ENCODE measurements at places on chromosomes 13 and 19. TPM values are rescaled to one million over a fixed set of nuclear protein-coding genes. Genes with fewer than 3 reads are reported as not detected.

- no peak overlapping the region for H3K27ac ChIP-seq
- H3K36me3 ChIP-seq, result no peaks in the 10 kb centered on the region
- no peak overlapping the region for H3K4me3 ChIP-seq
- DNase-seq, result peak; percentile 9
- no peaks in the 10 kb centered on the region for H3K27me3 ChIP-seq
Measured at GRCh38 chr13:29688193-29688592, 92.7 kb upstream of the SLC7A1 start.

GRCh38 chr19:9786342-9786741 lies 17.8 kb upstream of the ZNF846 start:
- H3K36me3 ChIP-seq, result no peaks in the 10 kb centered on the region
- H3K4me3 ChIP-seq, result peak overlapping the region; percentile 87
- DNase-seq, result no peak
- peak overlapping the region; percentile 86 for H3K27ac ChIP-seq

DNA sequence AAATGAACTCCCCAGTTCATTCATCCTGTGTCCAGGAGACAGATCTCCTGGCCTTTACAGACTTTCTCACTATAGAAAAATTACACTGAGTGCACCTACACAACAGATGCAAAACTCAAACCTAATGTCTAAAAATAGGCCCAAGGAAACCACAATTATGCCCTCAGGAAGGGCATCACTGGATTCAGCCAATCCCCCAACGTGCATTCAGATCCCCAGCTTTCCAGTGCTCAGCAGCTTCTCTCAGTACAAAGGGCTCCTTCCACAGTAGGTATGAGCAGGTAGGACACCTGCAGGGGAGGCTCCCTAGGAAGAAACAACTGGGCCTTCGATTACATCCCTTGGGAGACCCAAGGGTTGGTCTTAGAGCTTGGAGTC lies 2.1 kb downstream of the ZNF709 start:
- no peak for DNase-seq
- peaks cover 21% of the 10 kb centered on the region for H3K36me3 ChIP-seq
- H3K4me1 ChIP-seq, result peaks cover 23% of the 10 kb centered on the region
- no peaks in the 10 kb centered on the region for H3K27me3 ChIP-seq

GRCh38 chr19:49641688-49642491 lies at the start of gene SCAF1:
Gene SCAF1, plus strand, starts transcription at chr19:49642209. Its CDS starts 2,818 bp downstream, at chr19:49645027.
- H3K4me3 ChIP-seq, result peak within 1 kb of the TSS; percentile 99
- peaks cover 18% of the 10 kb centered on the region for H3K27me3 ChIP-seq
- DNase-seq, result peak; percentile 99
- H3K4me1 ChIP-seq, result peaks cover 61% of the 10 kb centered on the region
- peak within 1 kb of the TSS; percentile 100 for H3K27ac ChIP-seq
- peaks cover 24% of the 10 kb centered on the region for H3K36me3 ChIP-seq

The TLE6 gene
- 2.9 TPM for total RNA-seq

The SHD gene
- not detected for total RNA-seq

The KLF1 gene
- total RNA-seq, result not detected

DNA sequence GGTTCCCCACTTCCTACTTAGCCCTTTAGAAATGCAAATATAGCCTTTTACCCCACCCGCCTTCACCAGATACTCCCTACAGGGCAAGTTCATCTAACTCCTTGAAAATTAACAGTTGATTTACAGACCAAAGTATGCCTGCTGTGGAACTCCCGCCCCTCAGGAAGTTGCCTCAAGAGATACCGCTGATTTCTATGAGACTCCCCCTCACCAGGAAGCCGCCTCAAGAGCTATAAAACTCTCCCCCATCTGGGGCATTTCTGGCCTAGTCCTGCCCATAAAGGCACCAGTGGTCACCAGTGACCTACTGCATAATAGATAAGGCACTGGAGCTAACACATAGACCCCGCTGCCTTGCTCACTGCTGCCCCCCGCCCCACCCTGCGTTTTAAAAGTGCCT lies 201.7 kb upstream of the UBL3 start:
- no peaks in the 10 kb centered on the region for H3K36me3 ChIP-seq
- no peak overlapping the region for H3K4me3 ChIP-seq
- H3K27ac ChIP-seq, result no peak overlapping the region

- peaks cover 3% of the 10 kb centered on the region for H3K27me3 ChIP-seq
- DNase-seq, result no peak
- peaks cover 13% of the 10 kb centered on the region for H3K36me3 ChIP-seq
- H3K4me3 ChIP-seq, result no peak overlapping the region
Measured at GRCh38 chr19:51821921-51822320, 27.0 kb downstream of the FPR3 start.

DNA sequence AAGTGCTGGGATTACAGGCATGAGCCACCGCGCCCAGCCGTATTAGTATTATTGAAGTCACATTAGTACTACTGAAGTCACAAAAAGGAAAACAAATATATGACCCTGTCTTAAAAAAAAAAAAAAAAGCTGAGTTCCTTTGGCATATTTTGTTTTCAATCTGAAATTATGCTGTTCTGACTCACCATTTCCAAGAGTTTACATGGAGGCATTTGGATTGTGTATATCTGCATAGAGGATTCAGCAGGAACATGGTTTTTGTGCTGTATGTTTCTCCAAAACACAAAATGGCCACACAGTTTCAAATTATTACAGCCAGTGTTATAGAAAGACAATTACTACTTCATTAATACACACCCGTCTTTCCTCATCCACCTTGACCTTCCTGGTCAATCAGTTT lies 103.5 kb upstream of the TSC22D1 start:
- no peak overlapping the region for H3K27ac ChIP-seq
- H3K36me3 ChIP-seq, result 0 out of 2 replicates have a peak, but pooled peaks cover 5% of the 10 kb centered on the region
- no peaks in the 10 kb centered on the region for H3K27me3 ChIP-seq
- H3K4me1 ChIP-seq, result peaks cover 8% of the 10 kb centered on the region
- H3K4me3 ChIP-seq, result no peak overlapping the region
- no peak for DNase-seq

DNA sequence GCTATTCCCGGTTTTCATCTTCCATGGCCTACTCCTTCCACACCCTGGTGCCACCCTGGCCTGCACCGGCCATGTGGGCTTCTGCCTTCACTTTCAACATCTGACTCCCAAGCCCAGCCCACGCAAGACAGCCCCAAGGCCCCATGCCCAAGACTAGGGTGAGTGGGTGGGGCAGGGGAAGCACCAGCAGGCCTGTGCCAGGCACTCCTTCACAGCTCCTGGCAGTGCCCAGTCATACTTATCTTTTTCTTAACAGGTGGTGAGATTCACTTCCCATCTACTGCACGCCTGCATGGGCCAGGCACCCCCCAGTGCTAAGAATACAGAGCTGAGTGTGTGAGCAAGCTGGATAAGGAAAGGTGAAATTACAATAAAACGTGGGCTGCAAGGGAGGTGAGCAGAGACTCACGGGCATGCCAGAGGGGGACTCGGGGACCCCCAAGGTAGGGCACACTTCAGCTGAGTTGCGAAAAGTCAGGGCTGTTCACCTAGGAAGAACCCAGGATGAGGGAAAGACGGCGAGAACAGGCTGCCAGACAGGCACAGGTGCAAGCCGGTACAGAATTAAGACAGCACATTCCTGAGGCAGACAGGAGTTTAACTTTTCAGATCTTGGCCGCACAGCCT lies 55.7 kb downstream of the COL4A1 start:
- H3K27ac ChIP-seq, result peak overlapping the region; percentile 90
- H3K36me3 ChIP-seq, result peaks cover 10% of the 10 kb centered on the region
- DNase-seq, result no peak
- no peak overlapping the region for H3K4me3 ChIP-seq

- no peaks in the 10 kb centered on the region for H3K36me3 ChIP-seq
- no peak for DNase-seq
- H3K4me1 ChIP-seq, result peaks cover 46% of the 10 kb centered on the region
- H3K4me3 ChIP-seq, result peak overlapping the region; percentile 27
- H3K27me3 ChIP-seq, result no peaks in the 10 kb centered on the region
Measured at GRCh38 chr13:90683711-90684131, 663.8 kb upstream of the MIR17HG start.

The IER2 gene
- 68.1 TPM for total RNA-seq

- no peaks in the 10 kb centered on the region for H3K36me3 ChIP-seq
- peaks cover 25% of the 10 kb centered on the region for H3K4me1 ChIP-seq
- no peaks in the 10 kb centered on the region for H3K27me3 ChIP-seq
- H3K4me3 ChIP-seq, result peak overlapping the region; percentile 76
- H3K27ac ChIP-seq, result peak overlapping the region; percentile 28
Measured at GRCh38 chr19:19106056-19106551, 32.2 kb downstream of the TMEM161A start.

- H3K4me1 ChIP-seq, result peaks cover 84% of the 10 kb centered on the region
- DNase-seq, result no peak
- H3K27me3 ChIP-seq, result peaks cover 4% of the 10 kb centered on the region
- peaks cover 47% of the 10 kb centered on the region for H3K36me3 ChIP-seq
- peak overlapping the region; percentile 72 for H3K4me3 ChIP-seq
Measured at GRCh38 chr13:97272526-97272925, 50.4 kb downstream of the MBNL2 start.

The CEBPG gene
- 10.4 TPM for total RNA-seq

The PRSS57 gene
- not detected for total RNA-seq

The LIM2 gene
- not detected for total RNA-seq

DNA sequence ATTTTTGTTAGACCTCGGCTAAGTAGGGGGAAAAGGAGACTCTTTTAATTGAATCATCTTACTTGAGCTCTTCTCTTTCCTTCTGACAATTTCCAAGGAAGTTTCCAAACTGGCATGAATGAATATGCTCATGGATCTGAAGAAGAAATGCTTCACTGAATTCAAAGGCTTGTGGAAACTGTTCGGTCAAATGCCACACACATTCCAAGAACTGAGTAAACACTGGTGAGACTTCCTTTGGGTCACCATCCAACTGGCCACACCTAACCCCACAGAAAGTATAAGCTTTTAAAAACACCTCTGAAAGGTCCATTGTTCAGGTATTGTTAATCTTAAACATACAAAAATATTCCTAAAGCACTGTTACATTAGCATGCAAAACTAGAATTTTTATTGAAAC lies 33.6 kb downstream of the MTMR6 start:
- H3K27me3 ChIP-seq, result peaks cover 4% of the 10 kb centered on the region
- DNase-seq, result no peak
- H3K4me3 ChIP-seq, result no peak overlapping the region

The PLEKHG2 gene
- total RNA-seq, result 42.7 TPM

The PINLYP gene
- 0.32 TPM for total RNA-seq

The ZNF667 gene
- total RNA-seq, result 1.8 TPM

- H3K4me1 ChIP-seq, result peaks cover 16% of the 10 kb centered on the region
- no peak overlapping the region for H3K27ac ChIP-seq
- DNase-seq, result no peak
- no peak overlapping the region for H3K4me3 ChIP-seq
Measured at GRCh38 chr13:85592211-85592610, 207.0 kb downstream of the SLITRK6 start.

The PROZ gene
- total RNA-seq, result not detected

The ZNF442 gene
- 3.0 TPM for total RNA-seq

The CATSPERD gene
- not detected for total RNA-seq

DNA sequence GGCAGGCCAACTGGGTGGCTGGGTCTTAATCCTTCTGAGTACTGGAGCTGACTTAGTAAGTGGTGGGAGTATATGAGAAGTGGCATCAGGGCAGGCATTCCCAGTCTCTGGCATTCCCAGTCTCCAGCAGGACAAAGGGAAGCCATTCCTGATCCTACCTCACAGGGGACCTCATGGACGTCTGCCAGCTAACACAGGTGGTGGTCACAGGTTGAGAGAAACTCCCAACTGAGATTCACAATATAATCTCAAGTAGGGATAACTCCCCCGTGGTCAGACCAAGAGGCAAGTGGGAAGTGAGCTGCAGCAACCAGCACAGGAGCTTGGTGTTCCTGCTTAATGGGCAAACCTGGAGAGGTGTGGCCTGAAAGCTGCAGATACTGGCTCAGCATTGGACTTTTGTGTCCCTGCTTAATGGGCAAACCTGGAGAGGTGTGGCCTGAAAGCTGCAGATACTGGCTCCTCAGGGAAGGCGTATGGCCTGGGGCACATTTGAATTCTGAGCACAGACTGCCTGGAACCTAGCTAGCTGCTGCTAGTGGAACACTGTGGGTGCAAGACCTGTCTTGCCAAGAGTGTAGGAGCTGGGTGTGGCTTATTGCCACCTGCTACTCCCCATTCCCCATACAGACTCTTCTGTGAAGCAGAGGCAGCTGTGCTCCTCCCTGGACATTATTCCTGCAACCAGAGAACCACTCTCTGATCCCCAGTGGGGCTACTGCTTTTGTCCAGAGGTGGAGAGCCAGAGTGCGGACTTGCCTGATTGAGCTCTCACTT lies 25.9 kb upstream of the OR10H2 start:
- no peak for DNase-seq
- H3K27me3 ChIP-seq, result no peaks in the 10 kb centered on the region
- H3K27ac ChIP-seq, result no peak overlapping the region

GRCh38 chr19:30498707-30499106 lies 126.5 kb downstream of the ZNF536 start:
- DNase-seq, result no peak
- H3K36me3 ChIP-seq, result no peaks in the 10 kb centered on the region
- H3K27ac ChIP-seq, result no peak overlapping the region
- no peaks in the 10 kb centered on the region for H3K4me1 ChIP-seq

Data from HFFc6 (cell line).